Activated T-cell treated with anti-CD3 and anti-CD28 coated beads for 24 hours (primary cell): ENCODE measurements at places on chromosomes 11 and 22.

DNA sequence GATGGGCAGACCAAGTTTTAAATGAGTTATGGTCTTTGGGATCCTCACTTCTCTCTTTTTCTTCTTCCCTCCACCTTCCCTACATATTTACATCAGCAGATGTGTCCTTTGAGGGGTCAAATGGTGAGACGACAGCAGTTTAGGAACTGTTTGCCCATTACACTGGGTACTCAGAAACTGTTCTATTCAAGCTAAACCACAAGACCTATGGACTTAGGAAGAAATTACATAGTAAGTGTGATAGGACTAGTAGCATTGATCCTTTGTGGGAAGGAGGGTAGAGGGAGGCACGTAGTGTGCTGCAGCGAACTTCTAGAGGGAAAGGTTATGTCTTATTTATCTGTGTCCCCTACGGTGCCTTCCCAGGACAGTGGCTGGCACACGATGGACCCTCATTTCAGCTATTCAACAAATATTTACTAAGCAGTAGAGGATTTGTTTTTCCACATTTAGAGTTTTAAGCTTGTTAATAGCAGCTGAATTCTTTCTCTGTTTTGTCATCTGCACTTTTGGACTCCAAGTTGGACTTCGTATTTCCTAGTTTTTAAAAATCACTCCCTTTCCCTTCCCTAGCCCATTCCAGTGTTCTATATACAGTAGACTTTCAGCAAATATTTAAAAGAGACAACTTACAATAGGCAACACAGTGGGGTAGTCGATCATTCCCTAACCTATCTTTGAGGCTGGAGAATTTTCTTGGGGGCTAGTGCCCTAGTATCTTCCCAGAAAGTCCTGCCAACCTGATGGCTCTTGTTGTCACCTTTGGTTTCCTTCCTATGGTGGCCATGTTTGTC, 13.9 kb downstream of the FZD4 start:
- no peak for DNase-seq

DNA sequence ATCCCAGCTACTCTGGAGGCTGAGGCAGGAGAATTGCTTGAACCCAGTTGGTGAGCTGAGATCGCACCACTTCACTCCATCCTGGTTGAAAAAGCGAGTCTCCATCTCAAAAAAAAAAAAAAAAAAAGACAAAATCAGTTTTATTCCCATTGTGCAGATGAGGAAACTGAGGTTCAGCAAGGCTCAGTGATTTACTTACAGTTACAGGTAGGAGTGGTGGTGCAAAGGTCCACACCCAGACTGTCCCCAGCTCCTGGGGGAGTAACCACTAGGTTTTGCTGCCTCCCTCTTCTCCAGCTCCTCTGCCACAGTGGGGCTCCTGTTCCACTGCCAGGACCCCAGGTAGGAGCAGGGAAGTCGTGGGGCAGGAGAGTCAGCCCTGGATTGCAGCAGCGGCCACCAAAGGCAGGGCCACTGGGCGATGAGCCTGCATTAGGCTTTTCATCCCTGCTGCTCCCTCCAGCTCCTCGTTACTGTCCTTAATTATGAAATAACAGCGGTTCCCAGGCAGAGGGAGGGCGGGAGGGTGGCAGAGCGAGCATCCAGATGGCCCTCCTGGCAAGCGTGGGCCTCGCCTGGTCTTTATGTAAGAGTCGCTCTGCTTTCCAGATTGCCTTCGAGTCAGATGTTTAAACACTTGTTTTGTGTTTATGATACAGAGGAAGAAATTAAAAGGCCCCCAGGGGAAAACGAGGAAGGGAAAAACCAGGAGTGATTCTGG, 15.5 kb upstream of the RASD2 start:
- no peak for DNase-seq

- DNase-seq = no peak
Measured at GRCh38 chr11:76795936-76796441, 12.8 kb downstream of the TSKU start.

- no peak for DNase-seq
Measured at GRCh38 chr11:60939855-60940254, 12.1 kb downstream of the SLC15A3 start.

- no peak for DNase-seq
Measured at GRCh38 chr11:12478743-12479142, 101.4 kb downstream of the PARVA start.

GRCh38 chr22:36010882-36011281, 17.7 kb downstream of the RBFOX2 start:
- DNase-seq = no peak

DNA sequence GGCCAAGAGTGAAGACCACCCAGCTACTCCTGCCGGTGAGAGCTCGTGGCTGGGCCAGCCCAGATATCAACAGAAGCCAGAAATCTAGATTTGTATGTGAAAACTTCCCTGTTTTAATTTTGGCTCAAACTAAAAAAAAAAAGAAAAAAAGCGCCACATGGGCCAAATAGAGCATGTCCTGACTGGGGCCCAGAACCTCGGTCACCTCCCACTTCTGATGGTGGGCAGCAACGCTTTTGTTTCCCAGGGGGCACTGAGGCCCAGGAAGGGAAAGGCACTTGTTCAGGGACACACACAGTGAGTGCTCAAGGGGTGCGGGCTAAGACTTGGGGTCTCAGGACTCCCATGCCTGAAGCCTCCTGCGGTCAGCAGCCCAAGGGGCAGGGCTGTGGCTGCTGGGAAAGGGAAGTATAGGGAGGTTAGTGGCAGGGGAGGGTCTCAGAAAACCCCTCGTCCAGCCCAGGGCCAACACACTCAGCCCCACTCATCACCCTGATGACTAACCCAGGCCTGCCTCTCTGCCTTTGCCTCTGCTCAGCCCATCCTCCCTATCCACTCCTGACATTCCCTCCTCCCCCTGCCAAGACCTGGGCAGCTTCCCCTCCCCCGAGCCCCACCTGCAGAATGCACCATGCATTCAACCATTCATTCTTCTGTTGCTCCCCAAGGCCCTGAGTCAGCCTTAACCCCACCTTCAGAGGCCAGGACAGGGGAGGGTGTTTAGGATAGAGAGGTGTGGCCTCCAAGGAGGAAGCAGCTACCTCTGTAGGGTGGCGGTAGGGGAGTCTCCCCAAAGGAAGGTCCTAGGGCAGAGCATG, 30.0 kb upstream of the TCF20 start:
- no peak for DNase-seq

DNA sequence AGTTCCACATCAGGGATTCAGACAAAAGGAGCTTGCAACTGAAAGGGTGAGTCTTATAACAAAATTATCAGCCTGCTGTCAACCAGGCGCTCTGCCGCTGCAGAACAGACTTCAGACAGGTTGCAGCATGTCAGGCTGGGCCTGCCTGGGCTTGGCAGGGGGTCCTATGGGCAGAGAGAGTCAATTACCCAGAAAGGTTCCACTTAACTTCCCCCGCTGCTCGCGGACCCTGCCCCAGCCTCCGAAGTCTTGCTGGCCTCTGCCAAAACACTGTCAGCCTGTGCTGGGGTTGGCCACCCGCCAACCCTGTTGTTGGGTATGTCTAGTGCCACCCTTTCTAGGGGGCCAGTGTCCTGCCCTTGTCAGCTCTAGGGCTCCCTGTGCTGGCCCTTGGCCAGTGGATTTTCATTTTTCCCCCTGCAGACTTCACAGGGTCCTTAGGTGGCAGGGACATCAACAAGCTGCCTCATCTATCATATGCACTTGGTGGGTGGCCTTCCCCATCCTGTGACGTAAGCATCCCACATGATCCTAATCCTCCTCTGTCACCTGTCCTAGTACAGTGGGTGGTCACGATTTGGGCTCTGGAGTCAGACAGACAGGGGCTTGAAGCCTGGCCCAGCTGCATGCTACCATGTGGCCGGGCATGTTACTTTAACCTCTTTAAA, 166.5 kb upstream of the CADM1 start:
- DNase-seq = no peak

GRCh38 chr11:28009996-28010395, 98.0 kb downstream of the KIF18A start:
- DNase-seq = no peak

- DNase-seq = peak; percentile 26
Measured at GRCh38 chr22:29268511-29269229, 602 bp downstream of the EWSR1 start.

DNA sequence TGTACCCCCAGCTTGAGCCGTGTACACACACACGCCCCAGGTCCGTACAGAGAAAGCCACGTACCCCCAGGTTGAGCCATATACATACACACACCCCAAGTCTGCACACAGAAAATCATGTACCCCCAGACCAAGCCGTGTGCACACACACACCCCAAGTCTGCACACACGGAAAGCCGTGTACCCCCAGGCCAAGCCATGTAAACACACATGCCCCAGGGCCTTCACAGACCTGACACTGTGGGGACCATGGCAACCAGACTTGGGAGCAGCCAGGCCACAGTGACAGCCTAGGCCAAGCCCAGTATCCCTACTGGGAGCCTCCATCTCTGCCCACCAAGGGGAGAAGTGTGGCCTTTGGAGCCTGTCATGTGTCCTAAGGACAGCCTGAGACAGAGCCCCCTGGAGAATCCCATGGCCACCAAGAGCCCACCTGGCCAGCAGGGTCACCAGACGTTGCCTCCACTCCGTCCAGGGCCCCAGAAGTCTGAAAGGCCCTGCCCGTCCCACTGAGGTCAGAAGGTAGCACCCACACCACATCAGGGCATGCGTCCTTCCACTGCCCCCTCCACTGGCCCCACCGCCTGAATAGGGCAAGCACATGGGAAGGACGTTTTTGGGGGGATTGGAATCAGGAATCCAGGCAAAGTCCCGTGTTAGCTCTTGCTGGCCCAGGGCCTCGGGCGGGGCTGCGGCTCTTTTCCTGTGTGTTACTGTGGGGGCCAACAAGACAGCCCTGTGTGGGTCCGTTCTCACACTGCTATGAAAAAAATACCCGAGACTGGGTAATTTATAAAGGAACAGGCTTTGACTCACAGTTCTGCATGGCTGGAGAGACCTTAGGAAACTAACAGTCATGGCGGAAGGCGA, 636.7 kb downstream of the TBC1D22A start:
- no peak for DNase-seq

- DNase-seq = no peak
Measured at GRCh38 chr22:48596111-48596850, 1231.4 kb downstream of the BRD1 start.

DNA sequence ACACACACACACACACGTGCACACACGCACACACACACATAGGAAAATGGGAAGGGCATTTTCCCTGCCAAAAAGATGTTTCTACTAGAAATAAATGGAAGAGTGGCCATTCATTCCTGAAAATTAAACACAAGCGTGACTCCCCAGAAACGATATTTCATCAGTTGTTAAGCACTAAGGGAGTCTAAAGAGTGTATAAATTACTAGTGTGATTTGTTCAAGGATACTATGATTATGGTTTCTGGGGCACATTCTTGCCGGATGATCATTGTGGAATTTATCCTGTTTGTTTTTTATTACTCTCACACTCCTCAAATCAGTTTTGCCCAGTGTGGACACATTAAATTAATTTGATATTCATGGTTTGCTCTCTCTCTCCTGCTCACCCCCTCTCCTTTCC, 16.4 kb upstream of the AMOTL1 start:
- no peak for DNase-seq
